Epithelial cell of esophagus (primary cell): ENCODE measurements at places on chromosomes 3 and 15.

DNA sequence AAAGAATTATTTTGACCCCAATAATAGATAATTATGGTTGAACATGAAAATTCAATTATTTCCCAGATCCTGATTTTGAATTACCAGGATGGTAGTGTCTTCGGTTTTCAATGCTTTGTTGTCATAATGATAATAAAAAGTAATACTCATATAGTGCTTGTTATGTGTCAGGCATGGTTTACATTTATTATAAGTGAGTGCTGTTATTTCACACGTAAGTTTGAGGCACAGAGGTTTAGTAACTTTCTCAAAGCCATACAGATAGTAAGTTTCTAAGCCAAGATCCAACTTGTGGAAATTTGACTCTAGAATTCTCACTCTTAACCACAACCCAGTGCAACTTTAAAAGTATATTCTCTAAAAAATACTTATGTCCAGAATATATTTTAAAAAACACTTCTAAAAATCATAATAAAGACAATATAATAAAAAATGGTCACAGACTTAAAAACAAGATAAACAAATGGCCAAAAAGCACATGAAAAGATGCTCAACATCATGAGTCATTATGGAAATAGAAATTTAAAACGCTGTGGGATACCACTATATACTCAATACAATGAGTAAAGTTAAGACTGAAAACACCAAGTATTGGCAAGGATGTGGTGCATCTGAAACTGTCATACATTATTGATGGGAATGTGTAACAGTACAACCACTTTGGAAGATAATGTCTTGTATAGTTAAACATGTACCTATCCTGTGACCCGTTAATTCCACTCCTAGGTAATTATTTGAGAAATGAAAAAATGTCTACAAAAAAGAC is 45.2 kb downstream of the SPRED1 start:
- DNase-seq: no peak

GRCh38 chr3:157073810-157074209 is 86.1 kb downstream of the CCNL1 start:
- DNase-seq: no peak

DNA sequence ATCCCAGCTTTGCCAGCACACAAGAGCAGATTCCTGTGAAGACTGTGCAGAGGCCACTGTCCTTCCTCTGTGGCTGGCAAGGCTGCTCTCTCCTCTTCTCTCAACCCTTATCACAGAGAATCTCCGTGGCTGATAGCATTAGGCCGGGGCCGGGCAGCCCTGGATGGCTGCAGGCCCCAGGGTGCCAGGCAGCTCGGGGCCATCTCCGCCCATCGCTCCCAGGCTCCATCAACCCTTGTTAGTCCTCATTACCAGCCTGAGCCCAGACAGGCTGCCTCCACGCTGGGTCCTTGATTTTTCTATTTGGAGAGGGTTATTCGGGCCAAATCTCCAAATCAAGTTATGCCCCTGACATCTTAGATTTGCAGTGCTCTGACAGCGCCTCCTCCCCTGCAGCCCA is 39.1 kb downstream of the MRPL46 start:
- no peak for DNase-seq

DNA sequence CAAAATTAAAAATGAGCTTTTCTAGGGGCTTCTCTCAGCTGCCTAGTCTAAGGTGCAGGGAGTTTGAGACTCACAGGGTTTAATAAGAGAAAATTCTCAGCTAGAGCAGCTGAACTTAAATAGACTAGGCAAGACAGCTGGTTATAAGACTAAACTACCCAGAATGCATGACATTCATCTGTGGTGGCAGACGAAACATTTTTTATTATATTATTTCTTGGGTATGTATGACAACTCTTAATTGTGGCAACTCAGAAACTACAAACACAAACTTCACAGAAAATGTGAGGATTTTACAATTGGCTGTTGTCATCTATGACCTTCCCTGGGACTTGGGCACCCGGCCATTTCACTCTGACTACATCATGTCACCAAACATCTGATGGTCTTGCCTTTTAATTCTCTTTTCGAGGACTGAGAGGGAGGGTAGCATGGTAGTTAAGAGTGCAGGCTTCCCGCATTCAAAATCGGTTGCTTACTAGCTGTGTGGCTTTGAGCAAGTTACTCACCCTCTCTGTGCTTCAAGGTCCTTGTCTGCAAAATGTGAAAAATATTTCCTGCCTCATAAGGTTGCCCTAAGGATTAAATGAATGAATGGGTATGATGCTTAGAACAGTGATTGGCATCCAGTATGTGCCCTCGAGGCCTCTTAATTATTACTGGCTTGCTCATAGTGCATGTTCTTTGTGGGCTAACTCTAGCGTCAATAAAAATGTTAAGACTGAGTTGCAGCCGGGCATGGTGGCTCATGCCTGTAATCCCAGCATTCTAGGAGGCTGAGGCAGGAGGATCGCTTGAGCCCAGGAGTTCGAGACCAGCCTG is 984 bp downstream of the CCR5 start:
- peak; percentile 37 for DNase-seq

GRCh38 chr15:94655249-94655880 is 424.0 kb downstream of the MCTP2 start:
- no peak for DNase-seq

DNA sequence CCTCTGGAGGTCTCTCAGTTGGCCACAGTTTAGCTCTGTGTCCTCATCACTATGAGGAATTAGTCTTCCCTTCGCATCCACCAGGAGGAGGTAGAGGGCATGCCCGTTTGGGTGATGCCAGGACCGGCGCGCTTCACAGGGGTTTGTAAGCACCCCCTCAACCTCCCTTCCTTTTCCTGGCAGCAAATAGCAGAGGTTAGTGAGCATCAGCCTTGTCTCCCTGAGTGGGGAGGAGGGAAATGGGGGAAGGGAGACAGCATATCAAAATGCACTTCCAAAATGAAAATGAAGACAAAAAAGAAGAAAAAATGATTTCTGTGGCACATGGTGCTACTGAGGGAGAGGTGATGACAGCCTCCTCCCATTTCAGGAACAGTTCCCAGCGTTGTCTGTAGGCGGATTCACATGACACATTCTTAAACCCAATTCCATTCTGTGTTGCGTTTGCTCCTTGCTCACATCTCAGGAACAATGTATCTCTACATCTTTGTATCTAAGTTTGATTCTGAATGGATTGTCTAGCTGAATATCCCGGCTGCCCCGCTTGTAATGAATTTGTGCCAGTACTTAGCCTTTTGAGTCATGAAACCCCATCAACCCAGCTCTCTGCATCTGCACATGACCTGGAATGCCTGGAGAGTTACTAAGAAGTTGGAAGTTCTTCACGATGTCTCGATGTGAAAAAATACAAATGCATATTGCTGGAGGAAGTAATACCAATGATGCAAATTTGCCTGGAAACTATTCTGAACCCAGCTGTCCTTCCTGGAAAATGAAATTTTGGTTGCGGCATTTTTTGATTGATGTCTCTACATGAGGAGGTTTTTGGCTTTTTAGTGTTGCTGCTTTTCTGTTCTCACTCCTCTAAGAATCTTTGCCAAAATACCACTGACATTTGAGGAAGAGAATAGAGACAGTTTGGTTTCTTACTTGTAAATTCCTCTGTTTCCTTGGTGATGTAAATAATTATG is 45.2 kb downstream of the TYRO3 start:
- peak; percentile 67 for DNase-seq

DNA sequence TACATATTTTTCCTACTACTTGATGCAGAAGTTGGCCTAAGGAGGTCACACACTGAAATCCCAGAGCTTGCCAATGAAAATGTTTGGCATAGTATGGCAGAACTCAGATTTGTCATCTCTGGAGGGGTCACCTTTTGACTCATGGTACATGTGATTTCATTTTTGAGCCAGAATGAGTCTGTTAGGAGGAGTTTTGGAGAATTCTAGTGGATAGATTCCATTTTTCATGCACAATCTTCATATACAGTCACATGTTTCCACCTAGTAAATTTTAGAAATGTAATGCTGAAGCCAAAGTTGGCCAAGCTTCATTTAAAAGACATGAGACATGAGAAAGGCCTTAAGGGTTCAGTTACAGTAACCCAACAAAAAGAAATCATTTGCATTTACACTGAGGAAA is 97.8 kb upstream of the IGSF10 start:
- DNase-seq: no peak

- DNase-seq: peak; percentile 59
These were observed 533.1 kb downstream of the TBL1XR1 start for GRCh38 chr3:176663837-176664831.

DNA sequence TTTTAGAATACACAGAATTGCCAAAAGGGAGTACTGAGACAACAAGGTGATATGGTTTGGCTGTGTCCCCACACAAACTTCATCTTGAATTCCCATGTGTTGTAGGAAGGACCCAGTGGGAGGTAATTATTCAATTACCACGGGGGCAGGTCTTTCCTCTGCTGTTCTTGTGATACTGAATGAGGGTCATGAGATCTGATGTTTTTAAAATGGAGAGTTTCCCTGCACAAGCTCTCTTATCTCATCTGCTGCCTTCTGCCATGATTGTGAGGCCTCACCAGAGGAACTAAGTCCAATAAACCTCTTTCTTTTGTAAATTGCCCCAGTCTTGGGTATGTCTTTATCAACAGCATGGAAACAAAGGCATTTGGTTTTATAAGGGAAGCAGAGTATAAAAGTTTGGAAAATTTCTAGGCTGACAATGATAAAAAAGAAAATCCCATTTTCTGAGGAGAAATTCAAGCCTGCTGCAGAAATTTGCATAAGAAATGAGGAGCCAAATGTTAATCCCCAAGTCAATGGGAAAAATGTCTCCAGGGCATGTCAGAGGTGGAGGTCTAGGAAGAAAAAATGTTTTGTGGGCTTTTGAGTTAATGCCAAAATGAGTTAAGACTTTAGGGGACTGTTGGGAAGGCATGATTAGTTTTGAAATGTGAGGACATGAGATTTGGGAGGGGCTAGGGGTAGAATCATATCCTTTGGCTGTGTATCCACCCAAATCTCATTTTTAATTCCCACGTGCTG is 130.5 kb upstream of the THRB start:
- no peak for DNase-seq

- DNase-seq: no peak
These were observed 49.9 kb upstream of the P2RY1 start for GRCh38 chr3:152785051-152785450.

DNA sequence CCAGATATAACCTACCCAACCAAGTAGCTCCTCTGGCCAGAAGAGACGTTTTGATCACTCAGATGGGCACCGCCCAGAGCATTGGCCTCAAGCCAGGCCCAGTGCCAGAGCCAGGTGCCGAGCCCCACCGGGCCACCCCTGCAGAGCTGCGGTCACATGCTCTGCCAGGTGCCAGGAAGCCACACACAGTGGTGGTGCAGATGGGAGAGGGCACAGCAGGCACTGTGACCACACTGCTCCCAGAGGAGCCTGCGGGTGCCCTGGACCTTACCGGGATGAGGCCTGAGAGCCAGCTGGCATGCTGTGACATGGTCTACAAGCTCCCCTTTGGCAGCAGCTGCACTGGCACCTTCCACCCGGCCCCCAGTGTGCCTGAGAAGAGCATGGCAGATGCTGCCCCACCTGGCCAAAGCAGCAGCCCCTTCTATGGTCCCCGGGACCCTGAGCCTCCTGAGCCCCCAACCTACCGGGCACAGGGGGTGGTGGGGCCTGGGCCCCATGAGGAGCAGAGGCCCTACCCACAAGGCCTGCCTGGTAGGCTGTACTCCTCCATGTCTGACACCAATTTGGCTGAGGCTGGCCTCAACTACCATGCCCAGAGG is 19.1 kb upstream of the APEH start:
- DNase-seq: no peak

GRCh38 chr3:75110741-75111140 is 496.3 kb upstream of the CNTN3 start:
- DNase-seq: no peak

- DNase-seq: no peak
These were observed 53.1 kb downstream of the HEG1 start for GRCh38 chr3:125002414-125003368.

DNA sequence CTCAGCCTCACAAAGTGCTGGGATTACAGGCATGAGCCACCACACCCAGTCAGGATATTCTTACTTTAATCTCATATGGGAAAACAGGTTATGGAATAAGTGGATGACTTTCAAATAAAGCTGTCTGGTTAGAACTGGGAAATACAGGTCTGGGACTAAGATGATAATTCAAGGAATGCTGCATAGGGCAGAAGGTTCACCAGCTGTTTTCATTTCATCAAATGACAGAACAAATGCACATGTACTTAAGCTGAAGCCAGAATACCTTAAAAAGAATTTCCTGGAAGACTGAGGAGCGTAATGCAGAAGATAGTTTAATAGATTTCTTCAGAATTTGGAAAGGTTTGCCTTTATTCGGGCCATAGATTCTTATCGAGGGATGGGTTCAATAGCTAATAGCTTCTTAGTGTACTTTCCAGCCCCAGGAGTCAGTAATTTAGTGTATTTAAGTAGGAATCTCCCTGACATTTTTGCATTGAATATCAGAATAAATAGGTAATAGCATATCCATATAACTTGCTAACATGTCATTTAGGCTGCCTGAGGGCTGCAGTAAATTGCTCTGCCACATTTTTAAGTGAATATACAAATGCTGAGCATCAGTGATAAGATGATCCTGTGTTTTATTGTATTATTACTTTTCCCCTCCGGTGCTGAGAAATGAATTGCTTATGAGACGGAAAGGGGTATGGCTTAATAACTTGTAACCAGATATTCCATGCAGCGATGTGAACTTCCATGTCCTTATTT is 40.3 kb upstream of the ZNF770 start:
- DNase-seq: no peak

DNA sequence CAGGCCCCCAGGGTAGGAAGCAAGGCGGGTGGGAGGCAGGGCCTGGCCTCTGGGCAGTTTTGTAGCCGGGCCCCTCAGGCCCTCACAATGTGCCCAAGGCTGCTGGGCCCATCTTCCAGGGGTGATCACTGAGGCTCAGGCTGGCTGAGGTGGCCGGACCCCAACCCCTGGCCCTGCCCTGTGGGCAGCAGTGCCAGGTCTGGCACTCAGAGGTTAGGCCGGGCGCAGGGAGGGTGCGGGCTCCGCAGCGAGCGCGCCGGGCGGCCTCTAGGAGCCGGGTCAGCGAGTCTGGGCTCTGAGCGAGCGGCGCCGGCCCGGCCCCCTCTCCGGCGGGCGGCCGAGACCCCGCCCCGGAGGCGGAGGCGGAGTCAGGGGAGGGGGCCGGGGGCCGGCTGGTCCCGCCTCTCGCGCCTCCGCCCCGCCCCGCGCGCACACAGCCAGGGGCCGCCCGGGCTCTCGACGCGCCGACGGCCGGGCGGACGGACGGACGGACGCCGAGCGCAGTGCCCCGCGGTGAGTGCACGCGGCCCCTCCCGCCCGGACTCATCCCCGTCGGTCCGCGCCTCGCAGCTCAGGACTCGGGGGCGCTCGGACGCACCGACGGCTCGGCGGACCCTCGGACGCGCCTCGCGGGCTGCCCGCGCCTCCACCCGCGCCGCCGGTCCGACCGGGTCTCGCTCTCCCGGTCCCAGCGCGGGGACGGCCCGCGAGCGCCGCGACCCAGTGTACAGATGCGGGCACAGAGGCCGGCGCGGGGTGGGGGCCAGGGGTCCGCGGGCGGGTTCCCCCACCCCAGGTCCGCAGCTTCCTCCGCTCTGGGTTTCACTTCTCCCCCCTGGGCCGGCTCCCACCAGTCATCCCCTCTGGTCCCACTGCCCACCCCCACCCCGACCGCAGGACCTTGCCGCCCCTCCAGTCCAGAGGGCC is at the start of gene FBLN2:
Gene FBLN2 (plus strand): TSS at position 430 of the 927 bp plus-strand sequence. CDS start 21,231 bp downstream, outside the sequence.
- peak; percentile 45 for DNase-seq
